ENCODE measurements at places on chromosomes 5 and 9.

- DNase-seq = no peak
These were observed 496.9 kb upstream of the ADAMTS16 start for GRCh38 chr5:4643190-4643589.

DNA sequence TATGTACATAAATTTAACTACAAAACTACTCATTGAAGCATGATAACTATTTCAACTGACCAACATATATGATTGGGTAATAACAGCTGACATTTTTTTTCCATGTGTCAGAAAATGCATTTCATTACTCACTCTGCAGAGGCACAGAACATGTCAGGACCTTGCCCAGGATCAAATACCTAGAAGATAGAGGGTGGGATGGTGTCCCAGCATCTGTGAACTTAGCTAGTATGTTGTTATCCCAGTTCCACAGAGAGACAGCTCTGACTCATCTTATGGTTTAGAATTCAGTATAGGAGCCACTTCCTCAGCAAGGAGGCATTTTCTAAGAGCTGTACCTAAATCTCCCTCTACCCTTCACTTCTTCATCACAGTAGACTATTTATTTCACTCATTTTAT lies 1198.6 kb upstream of the ACO1 start:
- DNase-seq = no peak

GRCh38 chr5:53537711-53538110 lies 22.7 kb upstream of the NDUFS4 start:
- DNase-seq = no peak

- DNase-seq = no peak
These were observed 73.0 kb upstream of the SNX2 start for GRCh38 chr5:122701640-122702523.

DNA sequence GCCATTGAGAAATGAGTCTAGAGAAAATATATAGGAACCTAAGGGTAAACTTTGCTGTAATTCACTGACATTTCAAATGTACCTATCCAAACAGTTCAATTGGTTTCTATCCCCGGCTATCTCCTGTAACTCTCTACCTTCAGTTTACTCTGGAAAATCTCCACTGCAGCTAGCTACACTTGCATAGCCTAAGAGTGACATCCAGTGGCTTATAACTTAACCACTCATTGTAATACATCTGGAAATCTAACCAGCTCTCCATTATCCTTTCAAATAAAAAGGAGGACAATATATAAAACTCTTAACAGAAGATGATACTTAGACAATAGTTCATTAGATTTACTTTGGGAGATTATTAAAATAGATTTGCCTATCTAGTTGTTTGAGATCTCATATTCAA lies 35.3 kb upstream of the SPDL1 start:
- no peak for DNase-seq

DNA sequence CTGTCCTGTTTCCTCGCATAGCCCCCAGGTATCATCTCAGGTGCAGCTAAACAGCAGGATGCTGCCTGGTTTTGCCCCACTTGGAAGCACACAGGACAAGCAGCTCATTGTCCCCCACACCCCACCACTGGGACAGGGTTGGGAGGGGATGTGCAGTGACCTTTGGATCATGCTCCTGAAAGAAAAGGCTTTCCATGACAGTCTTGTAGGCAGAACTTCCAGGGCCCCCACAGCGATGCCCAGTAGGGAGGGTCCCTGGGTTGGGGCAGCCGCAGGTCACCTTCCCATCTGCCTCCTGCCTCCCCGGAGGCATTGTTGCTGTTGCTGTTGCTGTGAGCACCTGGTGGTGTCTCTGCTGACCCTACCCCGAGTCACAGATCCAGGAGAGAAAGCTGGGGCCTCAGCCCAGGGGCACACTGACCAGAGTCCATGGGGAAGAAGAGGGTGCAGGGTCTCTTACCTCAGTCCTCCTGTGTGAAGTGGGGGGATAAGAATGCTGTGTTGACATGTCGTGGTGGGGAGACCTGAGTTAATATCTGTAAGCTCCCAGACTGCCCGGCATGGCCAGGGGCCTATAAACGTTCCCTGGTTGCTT lies 8.5 kb downstream of the CEP72 start:
- DNase-seq = no peak

DNA sequence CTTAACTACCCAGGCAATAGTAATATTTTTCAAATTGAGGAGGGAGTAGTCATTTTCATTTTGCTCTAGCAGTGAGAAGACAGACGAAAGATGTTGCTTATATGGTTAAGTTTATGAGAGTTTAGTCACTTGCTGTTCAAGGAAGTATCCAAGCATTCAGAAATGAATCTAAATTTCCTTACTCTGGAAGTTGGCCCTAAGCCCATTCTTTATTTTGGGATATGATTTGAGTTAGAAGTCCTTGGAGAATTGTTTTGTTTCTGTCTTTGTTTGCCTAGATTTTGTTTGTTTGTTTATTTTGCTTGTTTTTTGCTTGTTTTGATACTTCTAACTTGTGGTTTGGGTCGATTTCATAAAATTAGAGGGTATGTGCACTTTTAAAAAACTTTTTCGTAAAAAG lies 146.4 kb upstream of the FGF10 start:
- DNase-seq = no peak

DNA sequence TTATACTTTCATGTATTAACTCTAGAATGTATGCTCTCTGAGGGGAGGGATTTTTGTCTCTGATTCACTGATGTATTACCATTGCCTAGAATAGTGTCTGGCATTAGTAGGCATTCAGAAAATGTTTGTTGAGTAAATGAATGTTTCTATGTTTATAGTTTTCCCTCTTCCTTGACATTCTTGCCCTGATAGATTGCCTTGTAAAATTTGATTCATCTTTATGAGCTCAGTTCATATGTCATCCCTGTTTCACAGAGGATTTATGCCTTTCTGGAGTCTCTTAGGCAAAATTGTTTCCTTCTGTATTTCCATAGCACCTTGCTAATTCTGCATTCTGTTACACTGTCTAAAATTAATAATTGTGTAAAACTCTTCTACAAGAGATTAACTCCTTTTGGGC lies 72.3 kb downstream of the RASA1 start:
- DNase-seq = no peak

DNA sequence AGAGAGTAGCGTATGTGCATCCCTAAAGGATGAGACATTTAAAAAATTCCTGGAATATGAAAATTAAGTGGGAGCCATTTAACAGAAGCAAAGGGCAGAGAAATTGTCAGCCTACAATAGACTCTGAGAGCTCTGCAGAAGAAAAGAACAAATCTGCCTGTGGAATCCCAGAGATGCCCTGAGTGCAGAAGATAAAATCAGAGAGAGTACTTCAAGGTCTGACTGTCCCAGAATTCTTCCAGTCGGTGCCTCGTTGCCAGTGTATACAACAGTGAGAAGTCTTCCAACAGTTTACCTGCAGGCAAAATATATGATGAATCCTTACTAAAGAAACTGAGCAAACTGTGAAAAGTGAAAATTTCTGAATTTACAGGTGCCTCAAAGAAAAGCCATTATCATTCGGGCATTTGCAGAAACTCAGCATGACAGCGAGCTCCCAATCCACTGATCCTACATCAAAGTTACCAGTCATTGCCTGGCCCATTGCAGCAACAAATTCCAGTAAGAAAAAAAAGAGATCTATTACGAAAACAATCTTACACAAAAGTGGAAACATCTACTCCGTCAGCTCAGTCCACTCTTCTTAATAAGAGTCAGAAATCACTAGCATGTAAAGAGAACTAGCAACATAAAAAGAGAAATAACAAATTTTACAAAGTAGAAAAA lies 92.8 kb upstream of the VCAN start:
- DNase-seq = no peak
